Kidney epithelial cell (primary cell): ENCODE measurements at places on chromosomes 3 and 15.

GRCh38 chr15:92906563-92907081, 6.5 kb downstream of the CHD2 start:
- DNase-seq = no peak

GRCh38 chr3:175857666-175858270, 998.6 kb downstream of the NAALADL2 start:
- DNase-seq = no peak

- no peak for DNase-seq
These were observed 78.7 kb upstream of the TTBK2 start for GRCh38 chr15:42999201-42999779.

GRCh38 chr3:10594915-10595314, 89.5 kb upstream of the ATP2B2 start:
- no peak for DNase-seq

- DNase-seq = no peak
These were observed 10.9 kb downstream of the ATG3 start for GRCh38 chr3:112550859-112551258.

- DNase-seq = no peak
These were observed 133.9 kb downstream of the STAC start for GRCh38 chr3:36514171-36514570.

DNA sequence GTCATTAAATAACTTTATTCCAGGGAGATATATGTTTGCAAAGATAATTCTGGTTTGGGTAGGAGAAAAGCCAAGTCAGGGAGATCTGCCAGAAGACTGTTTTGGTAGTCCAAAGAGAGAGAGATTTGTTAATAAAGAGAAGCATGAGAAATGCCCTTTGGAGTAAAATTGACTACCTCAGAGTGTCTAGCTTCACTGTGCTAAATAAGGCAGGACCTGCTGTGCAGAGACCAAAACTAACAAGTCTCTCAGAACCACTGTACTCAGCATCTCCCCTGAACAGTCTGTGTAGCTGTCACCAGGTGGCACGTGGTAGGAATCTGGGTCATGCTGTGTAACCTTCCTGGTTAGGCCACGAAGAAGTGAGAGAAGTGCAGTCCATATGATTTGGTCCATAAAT, 31.6 kb upstream of the SLC35G2 start:
- DNase-seq = no peak

GRCh38 chr3:66483409-66483906, 17.4 kb downstream of the LRIG1 start:
- DNase-seq = no peak

GRCh38 chr3:159323848-159324247, 522.0 kb downstream of the MFSD1 start:
- no peak for DNase-seq

DNA sequence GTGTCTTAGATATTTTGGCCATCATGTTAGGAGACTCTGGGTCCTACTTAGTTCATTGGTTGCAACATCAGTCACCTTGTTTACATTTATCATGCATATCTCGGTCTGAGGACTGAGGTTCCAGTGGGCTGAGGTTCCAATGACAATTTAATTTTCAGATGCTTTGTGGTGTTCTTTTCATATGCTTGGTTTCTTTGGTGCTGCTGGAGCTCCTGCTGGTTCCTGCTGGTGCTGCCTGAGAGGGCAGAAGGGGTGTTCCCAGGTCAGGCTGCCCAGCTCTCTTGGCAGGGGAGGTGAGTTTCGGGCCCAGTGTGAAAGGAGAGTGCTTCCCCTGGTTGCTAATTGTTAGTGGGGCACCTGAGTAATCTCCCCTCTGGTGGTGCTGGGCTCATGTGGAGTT, 6.9 kb upstream of the KLHL40 start:
- DNase-seq = no peak

GRCh38 chr15:68052431-68052830, 1.7 kb upstream of the PIAS1 start:
- no peak for DNase-seq

GRCh38 chr3:122498152-122498551, 16.6 kb downstream of the KPNA1 start:
- no peak for DNase-seq

DNA sequence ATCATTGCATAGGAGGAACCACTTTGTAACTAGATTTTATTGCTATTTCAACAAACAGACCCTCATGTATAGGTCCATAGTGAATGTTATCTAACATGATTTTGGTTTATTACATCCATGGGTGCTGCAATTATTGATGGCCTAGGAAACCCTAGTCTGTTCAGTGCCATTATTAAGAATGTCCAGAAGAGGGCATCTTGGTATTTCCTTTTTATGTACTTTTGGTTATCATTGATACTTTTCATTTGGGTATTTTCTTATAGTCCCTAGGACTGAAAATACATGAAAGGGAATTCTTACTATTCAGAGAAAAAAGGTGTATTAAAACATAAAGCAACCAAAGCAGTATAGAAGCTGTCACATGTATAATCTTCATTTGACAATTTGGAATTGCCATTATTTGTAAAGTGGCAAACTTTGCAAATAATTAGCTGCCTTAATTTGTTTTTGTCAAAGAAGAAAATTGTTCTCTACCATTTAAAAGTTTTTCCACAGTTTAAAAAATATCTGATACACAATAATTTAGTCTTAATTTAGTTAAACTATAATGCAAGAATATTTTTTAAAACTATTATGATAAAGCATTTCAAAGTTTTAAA, 48.7 kb downstream of the CNOT10 start:
- peak; percentile 5 for DNase-seq

DNA sequence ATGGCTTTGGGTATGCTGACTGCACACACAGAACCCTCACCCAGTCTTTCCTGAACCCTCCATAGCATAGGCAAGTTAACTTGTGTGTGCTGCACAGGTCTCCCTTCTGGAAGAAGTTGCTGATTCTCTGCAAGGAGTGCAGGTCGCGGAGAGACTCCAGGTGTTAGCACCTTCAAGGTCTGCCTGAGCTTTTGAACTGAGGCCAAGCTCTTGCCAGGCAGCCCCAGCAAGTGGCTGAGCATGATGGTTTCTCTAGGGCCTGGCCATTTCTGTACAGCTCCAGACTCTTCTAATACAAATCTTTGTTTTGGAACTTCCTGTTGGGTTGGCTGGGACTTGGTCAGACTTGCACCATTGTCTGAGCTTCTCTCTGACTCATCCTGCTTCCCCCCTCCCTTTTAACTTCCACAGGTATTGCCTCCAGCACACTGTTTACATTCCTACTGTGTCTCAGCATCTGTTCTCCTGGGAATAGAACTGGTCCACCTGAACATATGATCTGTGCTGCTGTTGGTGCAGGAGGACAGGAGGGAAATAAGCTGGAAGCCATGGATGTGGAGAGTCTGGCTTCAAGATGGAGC, 53.3 kb downstream of the KY start:
- no peak for DNase-seq

GRCh38 chr3:56137415-56137814, 330.9 kb downstream of the ERC2 start:
- DNase-seq = no peak

- no peak for DNase-seq
These were observed 24.3 kb upstream of the IL12A start for GRCh38 chr3:159964166-159964973.

GRCh38 chr3:151843275-151843674, 29.4 kb downstream of the AADAC start:
- no peak for DNase-seq

GRCh38 chr3:135012101-135012500, 217.0 kb downstream of the EPHB1 start:
- DNase-seq = no peak

DNA sequence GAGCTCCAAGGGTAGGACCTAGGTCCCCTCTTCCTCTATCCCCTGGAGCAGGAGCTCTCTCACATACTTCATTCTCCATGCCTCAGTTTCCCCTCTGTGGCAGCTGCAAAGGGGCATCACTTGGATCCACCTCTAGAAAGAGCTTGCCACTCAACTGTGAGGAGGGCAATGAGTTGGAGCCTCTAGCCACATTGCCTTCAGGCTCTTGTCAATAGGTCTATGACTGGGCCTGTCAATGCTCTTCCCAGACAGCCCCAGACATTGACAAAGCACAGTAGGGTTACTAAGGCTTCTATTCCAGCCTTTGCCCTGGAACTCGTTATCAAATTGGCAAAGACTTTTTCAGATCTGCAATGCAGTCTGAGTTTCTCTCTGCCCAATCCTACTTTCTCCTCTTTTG, 4.4 kb upstream of the VIPR1 start:
- no peak for DNase-seq

GRCh38 chr3:37806505-37807200, 55.0 kb upstream of the CTDSPL start:
- DNase-seq = no peak

DNA sequence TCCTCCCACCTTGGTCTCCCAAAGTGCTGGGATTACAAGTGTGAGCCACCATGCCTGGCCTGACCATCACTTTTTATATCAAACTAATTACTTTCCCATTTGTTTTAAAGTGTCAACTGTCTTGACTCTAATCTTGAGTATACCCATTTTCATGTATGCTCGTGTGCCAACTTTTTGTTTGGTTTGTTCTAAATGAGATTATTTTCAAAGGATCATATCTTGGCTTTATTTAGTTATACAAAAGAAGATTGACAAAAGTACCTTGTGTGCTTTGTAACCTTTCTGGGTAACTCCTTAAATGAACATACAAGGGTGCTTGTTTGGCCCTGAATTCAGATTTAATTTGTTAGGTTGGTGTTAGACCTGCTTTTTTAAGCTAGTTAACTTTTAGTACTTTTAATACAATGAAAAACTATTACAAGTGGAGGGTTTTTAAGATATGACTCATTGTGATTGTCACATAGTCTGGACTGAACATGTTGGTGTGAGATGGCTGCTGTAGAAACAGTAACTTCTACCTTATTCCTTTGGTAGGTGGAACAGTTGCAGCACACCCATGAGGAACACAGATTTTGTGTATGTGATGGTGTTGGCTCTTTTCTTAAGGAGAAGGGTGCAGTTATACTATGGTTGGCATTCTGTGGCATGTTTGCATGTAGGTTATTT, 10.7 kb downstream of the KIF23 start:
- DNase-seq = no peak

DNA sequence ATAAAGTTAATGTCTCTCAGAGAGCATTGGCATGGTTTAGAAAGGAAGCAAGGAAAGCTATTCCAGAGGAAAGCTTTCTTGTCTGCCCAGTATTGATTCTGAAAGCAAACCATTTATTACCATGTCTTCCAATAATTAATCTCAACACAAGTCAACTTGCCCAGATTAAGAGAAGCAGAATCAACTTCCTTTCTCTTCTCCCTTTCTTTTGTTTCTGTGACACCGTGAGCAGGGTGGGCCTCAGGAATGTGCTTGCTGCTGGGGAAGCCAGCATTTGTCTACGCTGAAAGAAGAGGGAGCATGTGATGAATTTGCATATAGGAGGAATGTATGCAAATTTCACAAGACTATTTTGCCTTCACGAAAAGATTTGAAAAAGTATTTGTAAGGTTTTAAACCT, 368.6 kb upstream of the ROPN1 start:
- no peak for DNase-seq
